ENCODE measurements at places on chromosomes 7 and 10.

DNA sequence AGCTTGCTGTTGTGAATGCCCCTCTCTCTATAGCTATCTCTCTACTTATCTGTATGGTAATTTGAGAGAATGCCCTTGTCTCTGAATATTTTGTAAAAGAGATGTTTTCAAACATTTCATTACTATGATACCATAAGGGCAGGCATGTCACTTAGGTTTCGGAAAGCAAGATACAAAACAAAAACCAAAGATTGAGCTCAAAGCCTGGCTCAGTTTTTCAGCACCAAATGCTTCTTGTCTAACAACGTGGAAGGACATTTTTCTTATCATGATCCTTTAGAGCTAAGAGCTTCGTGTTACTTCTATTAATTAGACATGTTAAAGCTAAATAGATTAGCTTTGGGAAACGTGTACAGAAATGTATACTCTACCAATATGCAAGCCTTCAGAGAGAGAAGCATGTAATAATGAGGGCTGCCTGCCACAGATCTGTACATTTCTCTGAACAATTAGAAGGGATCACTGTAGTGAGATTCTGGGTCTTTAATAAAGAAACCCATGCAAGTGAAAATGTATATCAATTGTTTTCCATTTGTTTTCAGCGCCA lies 148.9 kb downstream of the ARID5B start:
- DNase-seq, result no peak

DNA sequence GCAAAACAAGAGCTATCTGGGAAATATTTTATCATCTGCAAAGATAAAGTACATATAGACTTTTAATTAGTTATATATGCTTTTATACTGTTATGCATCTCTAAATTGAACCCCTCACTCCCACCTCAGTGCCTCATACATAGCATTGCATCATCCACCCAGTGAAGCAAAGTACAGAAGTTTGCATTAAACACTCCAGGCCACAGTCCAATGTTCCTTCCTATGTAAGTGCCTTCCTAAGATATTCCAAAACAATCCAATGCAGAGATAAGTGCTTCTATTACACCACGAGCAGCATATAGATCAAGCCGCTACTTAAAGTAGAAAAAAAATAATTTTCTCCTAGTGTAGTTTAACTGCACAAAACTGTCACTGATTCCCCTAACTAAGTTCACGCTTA lies 3.4 kb downstream of the CPXM2 start:
- no peak for DNase-seq

DNA sequence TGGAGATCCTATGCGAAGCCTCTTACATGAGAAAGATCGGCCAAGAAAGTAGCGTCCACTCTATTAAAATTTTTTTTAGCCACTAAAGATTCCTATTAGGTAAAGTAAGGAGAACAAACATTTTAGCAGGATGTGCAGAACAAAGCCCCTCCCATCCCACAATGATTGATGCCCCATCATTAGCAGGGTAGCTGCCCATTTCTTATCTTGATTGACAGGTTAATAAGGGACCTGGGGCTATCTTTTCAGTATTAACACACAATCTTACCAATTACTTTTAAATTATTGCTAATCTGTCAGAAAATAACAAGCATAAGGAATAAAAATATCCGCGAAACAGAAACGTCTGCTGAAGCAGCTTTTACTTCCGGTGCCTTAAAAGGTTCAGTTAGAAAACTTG lies 5.1 kb downstream of the FZD8 start:
- no peak for DNase-seq

DNA sequence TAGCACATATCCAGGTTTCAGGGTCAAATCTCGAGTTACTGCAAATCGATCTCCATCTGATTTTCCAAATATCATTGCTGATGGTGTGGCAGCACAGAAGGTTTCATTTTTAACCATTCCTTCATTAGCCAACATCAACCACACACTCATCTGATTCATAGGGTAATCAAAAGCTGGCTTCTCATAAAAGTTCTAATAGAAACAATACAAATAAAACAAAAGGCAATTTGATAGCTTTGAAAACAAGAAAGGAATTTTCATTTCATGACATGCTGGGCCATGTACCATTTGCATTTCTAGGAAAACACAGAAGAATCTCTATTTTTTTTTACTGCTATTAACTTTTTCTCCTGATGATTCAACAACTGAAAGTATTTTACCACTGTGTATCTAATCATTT lies 147.7 kb upstream of the SLC26A5 start:
- DNase-seq, result no peak

DNA sequence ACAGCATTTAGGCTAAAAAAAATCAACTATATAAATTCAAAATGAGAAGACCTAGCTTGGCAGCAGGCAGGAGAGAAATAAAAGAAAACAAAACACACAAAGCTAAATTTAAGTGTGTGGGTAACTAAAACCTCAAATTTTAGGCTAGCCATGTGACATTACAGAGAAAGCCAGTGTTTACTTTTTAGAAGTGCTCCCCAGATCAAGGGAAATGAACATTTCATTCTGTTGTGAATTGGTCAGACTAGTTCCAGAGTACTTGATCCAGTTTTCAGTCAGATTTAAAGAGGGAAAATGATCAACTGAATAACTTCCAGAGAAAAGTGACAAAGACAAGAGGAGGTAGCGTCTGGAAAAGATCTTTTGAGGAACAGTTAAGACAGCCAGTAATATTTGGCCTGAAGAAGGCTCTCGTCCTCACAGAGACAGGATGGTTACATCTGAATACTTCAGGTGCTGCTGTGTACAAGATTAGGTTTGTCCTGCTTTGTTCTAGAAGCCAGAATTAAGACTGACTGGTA lies 563.4 kb downstream of the KCNMA1 start:
- no peak for DNase-seq

GRCh38 chr7:29288181-29289091 lies 93.9 kb downstream of the CHN2 start:
- no peak for DNase-seq

DNA sequence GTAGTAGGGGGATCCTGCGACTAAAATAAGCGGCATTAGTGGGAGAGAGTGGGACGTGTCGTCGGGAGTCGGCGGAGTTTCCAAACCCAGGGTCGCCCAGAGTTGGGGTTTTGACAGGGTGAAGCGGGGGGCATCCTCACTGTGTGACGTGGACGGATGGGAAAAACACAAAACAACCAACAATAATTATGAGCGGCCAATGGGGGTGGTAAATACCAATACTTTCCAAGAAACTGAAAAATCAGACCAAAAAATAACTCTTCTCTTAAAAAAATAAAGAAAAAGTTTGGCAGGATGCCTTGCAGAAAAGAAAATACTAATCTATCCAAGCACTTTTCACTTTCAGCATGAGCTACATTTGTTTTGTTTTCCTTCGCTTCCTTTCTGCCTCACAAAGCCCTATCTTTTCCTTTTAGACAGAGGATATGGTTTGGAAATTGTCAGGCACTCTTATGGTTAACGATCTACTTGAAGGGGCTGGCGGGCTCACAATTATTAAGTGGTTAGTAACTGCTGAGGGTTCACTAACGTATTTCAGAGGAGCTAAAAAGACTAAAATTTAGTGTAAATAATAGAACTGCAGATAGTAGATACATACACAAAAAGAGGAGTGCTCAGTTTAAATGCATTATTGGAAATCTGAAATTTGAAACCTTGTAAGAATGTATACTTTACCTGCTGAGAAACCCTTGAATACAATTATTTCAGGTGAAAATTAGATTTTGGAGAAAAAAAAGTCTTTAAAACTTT lies 802 bp upstream of the CDK6 start:
- DNase-seq, result no peak

DNA sequence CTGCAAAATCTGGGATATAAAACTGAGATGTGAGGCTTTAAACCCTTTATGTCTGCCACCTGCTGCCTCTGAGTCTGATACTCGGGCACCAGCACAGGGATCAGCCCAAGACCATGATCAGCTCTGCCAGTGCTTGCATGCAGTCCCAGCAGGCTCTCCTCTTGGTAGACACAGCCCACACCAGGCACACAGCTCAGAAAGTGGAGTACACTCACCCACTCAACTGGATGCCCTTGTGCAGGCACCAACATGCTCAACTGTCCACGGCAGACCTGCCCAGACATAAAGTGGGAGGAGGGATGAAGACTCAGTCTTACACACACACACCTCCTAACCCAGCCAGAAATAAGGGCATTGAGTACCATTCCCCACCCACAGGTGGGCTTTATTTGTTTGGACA lies 18.2 kb upstream of the MYH16 start:
- DNase-seq, result no peak

- no peak for DNase-seq
These were observed 126.3 kb upstream of the CELF2 start for GRCh38 chr10:10891124-10892082.

GRCh38 chr7:38453168-38453567 lies 178.0 kb downstream of the AMPH start:
- no peak for DNase-seq
